NCI-H1694 (cell line): ENCODE measurements at places on chromosomes 6 and 20.

DNA sequence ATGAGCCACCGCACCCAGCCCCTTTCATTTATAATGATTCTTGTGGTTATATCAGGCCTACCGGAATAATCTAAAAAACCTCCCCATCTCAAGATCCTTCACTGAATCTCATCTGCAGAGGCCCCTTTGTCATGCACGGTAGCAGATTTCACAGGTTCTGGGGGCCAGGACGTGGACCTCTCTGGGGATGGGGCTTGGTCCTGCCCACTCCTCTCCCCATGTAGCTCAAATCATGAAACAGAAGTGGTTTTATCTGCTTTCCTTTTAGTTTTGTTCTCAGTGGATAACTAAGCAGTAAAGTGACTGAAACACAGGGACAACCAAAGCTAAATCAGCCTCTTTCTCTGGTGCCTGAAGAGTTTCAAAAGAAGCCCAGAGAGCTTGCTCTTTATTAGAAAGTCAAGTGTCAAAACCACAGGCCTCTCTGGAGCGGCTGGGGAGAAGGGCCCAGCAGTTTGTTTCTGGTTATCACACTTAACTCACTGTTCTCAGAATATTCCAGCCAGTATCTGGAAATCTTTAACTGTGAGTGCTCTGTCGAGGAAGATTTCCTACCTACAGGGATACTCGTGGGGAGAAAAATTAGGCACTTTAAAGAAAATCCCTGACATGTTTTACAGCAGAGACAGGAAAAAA, 60.6 kb upstream of the FAM184A start:
- no peak for DNase-seq

GRCh38 chr6:142802124-142802523, 142.9 kb downstream of the HIVEP2 start:
- DNase-seq, result no peak

DNA sequence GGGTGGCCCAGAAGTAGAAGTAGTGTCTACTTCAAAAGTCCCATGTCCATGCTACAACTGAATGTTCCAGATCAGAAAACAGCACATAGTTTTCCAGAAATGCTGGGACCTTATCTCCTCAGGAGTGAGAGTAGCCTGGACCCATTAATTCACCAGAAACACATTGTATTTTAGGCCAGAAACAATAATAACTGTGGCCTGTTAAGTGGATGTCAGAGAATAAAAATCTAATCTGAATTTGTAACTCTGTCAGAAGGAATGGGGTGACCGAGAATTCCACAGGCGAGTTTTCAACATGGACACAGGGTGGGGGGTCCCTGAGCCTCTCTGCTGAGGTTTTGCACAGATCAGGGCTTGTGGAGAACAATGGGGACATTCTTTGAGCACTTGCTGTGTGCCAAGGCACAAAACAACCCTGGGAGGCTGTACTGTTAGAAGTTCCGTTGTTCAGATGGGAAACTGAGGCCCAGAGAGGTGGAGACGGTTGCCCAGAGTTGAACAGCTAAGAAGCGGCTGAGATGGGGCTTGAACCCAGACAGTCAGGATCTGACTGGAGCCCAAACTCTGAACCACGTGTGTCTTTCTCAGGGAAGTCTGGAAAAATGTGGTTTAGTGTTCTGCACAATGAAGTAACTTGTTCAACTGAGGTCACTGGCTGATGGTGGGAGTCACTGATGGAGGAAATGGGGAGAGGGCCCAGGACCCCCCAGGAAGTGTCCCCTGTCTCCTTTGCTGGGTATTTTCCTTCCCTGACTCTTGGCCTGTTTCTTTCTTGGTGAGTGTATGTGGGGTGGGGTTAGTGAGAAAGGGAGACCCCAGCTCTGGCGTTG, 44.2 kb downstream of the SNAI1 start:
- DNase-seq, result no peak

DNA sequence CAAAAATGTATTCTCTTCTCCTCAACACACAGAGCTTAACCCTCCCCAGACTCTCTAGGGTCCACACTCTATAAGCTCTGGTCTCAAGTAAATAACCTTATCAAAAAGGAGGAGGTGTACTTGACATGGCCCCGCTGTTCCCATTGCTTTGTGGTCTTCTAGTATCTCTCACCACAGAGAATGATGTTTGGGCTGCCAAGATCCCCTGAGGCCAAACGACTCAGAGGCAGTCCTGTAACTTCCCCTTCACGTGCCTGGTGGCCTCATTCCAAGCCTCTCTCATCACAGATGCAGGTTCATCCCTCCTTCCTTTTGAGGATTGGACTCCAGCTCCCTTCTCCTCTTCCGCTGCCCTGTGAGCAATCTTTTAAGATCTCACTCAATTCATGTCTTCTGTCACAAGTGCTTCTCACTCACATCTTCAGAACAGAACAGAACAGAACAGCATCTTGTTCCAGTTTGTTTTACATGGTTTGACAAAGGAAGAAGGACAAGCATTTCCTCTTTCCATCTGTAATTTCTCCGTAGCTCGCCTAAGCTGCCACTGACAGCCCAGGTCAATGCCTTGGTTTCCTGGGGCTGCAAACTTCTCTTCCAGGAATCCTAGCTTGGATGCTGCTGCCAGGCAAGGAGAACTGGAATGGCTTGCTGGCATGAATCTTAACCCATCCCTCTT, 541.5 kb downstream of the CD83 start:
- no peak for DNase-seq

GRCh38 chr20:17938871-17939619, 29.5 kb downstream of the SNX5 start:
- peak; percentile 45 for DNase-seq

- DNase-seq, result peak; percentile 32
Measured at GRCh38 chr6:33570806-33571636, 9.1 kb downstream of the BAK1 start.

GRCh38 chr6:142518126-142518525, 216.3 kb downstream of the ADGRG6 start:
- DNase-seq, result peak; percentile 27

DNA sequence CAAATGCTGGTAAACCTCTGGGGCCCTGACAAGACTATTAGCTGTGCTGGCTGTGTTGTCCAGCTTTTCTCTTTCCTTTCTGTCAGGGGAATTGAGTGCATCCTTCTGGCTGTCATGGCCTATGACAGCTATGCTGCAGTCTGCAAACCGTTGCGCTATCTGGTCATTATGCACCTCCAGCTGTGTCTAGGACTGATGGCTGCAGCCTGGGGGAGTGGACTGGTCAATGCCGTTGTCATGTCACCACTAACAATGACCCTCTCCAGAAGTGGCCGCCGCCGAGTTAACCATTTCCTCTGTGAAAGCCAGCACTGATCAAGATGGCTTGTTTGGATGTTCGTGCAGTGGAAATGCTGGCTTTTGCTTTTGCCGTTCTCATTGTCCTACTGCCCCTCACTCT, 20.3 kb downstream of the OR2B6 start:
- no peak for DNase-seq

- no peak for DNase-seq
Measured at GRCh38 chr6:112906726-112907125, 559.6 kb downstream of the RFPL4B start.

DNA sequence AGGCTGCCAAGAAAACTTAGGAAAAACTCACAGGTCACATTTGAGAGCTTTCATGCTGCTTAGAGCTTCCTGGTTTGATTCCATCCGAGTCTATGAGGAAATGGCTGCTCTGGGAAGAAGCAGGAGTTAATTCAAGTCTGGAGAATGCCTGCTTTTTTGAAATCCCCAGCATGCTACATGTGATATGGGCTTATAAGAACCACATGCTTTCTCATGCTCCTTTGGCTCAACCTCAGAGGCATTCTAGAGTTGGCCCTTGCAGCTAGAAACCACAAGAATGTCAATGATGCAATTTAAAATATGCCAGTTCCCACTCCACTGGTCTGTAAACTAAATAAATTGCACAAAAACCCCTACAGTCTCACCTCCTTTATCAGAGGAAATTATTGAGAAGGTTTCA, 142.9 kb upstream of the OLIG3 start:
- DNase-seq, result no peak

- peak; percentile 49 for DNase-seq
Measured at GRCh38 chr20:15875446-15875845, 697.8 kb downstream of the KIF16B start.

DNA sequence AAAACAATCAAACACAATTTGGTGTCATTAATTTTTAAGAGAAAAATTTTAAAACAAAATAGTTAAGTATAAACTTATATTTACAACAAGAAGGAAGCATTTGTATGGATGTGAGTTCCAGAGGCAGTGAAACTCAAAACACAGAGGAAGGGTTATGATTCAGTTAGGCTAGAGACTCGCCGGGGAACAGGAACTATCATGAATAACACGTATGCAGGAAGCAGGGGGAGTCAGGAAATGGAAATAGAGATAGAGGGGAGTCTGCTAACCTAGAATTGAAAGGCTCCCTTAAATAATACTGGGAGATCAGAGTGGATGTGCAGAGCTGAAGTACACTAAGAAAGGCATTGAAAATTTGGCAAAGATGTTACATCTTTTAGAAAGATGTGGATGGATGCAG, 14.2 kb upstream of the HLA-DRB1 start:
- no peak for DNase-seq

GRCh38 chr6:139386404-139386803, 12.0 kb upstream of the CITED2 start:
- DNase-seq, result no peak
